ENCODE measurements at places on chromosomes 16 and 17. TPM values are rescaled to one million over a fixed set of nuclear protein-coding genes. Genes with fewer than 3 reads are reported as not detected.

DNA sequence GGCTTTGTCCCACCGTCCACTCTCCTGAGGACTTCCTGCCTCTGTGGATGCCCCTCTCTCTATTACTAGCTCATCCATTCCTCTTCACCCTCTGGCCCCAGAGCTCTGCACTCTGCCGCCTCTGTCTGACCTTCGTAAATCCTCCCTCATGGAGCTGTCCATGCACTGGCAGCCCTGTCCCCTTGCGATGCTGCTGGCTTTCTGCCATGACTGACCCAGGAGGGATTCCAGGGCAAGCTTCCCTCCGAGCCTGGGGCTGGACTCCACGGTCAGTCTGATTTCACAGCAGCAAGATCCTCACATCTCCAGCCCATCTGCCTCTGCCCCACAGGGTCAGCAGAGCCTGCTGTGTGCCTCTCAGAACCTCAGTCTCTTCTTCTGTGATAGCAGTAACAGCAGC, 4.7 kb downstream of the CBFA2T3 start:
- DNase-seq = no peak

DNA sequence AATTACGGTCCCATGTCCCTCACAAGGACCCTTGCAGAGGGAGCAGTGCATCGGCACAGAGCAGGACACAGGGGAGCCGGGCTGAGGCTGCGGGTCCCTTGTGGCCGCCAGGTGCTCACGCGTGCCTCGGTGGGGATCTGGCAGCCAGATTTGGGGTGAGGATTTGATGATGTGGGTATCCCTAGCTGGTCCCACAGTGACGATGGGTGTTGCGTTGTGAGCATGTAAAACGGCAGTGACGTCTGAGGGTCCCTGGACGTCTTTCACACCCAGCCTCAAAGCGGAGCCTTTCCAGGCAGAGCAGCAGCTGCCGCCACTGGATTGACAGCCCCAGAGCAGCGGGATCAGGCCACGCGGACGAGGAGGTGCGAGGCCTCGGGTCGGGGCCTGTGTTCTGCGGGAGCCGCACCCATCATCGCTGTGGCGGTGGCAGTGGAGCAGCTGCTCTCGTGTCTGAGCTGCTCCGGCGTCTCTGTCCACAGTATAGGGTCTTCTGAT, 54.6 kb downstream of the WDR45B start:
- no peak for DNase-seq

GRCh38 chr17:3026856-3027751, 36.3 kb downstream of the OR1D5 start:
- DNase-seq = no peak

GRCh38 chr17:72683506-72684404, 408.7 kb downstream of the SLC39A11 start:
- peak; percentile 97 for DNase-seq

GRCh38 chr17:34319039-34319483, at the start of gene CCL8:
Gene CCL8, plus strand, starts transcription at chr17:34319435. Its CDS starts 67 bp downstream, at chr17:34319502.
- DNase-seq = peak; percentile 37

DNA sequence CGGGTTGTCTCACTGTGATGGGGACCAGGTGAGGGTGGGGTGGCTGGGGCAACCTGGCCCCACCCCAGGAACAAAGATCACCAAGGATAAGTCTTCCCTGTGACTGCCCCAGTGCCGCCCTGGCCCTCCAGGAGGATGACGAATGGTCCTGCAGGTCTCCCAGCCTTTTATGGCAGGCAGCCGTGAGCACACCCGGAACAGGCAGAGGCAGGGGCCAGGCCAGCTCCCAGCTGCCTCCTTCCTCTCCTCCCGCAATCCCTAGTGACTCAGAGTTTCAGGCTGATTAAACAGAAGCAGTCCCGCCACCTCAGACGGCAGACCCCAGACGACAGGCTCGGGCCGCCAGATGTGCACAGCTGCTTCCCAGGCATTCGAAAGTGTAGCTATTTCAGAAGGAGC, 13.3 kb downstream of the JUP start:
- DNase-seq = peak; percentile 92

GRCh38 chr17:3917391-3917931, 1.2 kb upstream of the P2RX1 start:
- DNase-seq = peak; percentile 21

DNA sequence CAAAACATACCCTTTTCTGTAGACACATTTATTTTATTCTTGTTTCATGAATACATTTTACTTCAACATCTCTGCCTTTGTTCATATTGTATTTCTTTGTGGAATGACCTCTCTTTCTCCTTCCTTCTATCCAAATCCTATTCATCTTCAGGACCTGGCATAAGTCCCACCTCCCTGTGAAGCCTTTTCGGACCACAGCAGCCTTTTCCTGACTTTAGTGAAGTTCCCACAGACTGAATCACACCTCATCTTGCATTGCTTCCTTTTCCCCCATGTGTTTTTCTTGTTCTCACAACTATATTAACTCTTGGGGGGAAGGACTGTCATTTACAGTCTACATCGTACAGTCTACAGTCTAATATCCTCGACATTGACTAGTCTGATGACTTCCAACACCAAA, 58.2 kb downstream of the MFSD11 start:
- no peak for DNase-seq

GRCh38 chr16:78815713-78816112, 716.3 kb downstream of the WWOX start:
- no peak for DNase-seq

DNA sequence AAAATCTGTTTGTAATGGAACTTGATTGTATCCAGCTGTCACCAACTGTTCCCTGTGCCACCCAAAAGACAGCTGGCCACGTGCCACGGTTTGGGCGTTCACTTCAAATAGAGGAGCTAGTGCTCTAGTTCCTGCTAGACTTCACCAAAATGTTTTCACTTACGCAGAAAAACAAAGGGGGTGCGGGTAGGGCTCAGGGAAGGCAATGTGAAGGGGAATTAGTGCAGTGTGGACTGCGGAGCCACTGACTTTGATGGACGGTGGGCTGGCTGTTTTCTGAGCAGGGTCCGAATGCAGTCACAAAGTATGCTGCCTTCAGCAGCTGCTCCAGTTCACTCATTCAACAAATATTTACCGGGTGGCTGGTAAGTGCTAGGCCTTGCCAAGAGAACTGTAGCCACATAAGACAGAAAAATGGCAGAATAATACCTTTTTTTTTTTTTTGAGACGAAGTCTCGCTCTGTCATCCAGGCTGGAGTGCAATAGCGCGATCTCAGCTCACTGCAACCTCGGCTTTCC, 7.6 kb upstream of the CYTH1 start:
- DNase-seq = no peak

- no peak for DNase-seq
Measured at GRCh38 chr17:75642182-75642783, 9.0 kb downstream of the SMIM5 start.

DNA sequence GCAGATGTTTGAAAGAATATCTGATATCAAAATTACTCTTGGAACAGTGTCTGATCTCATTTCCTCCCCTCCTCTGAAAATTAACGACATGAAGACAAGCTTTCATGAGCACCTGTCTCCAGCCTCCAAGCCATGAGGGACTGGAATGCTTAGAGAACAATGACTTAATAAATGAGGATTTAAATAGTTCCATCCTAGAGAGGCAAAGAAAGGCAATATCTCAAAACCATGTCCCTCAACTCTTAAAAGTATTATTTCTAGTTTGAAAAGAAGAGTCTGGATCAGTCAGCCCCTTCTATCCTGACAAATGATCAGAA, 137.5 kb downstream of the ANKFN1 start:
- no peak for DNase-seq

DNA sequence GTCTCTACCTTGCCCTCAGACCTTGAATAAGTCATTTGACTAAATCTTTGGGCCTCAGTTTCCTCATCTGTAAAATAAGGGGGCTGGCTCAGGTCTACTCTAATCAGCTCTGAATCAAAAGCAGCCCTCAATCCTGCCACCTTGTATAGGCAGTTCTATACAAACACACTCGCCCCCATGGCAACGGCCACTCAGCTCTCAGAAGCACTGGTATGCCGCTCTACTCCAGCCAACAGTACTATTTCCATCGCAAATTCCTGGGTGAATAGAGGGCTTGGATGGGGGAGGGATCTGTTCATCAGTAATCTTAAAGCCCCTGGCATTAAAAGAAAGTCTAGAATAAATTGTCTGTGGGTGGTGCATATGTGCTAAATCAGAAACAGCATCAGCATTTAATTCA, 21.2 kb upstream of the TAOK1 start:
- DNase-seq = no peak

GRCh38 chr16:58563235-58563634, 47.9 kb downstream of the SETD6 start:
- DNase-seq = peak; percentile 60

DNA sequence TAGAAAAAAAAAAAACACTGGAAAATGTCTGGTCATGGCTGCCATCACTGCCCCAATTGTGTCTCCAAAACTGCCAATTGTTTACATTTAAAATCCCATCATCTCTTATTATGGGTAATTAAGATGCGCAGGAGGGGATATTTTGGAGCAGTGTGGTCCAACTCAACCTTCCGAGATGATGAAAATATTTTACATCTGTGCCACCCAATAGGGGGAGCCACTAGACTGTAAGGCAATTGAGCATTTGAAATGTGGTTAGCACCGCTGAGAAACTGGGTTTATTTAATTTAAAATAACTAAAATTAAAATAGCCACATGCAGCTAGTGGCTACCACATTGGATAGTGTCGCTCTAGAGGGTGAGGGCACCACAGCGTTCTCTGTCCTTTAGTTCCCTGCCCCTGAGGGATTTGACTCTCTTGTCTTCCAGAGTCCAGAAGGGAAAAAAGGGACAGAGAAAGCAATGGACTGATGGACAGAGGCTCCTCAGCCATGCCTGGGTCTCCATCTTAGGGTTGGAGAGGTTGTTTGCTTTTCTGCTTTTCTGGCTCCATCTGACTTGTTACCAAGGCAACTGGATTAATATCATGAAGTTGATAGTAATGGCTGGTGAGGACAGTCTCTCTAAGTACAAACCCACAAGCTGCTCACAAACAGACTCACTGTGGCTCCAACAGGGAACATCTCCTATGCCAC, 3.5 kb downstream of the MPO start:
- no peak for DNase-seq

GRCh38 chr16:55981557-55981956, 106.4 kb upstream of the CES5A start:
- no peak for DNase-seq

GRCh38 chr17:17366941-17367875, 64.0 kb downstream of the NT5M start:
- DNase-seq = no peak

DNA sequence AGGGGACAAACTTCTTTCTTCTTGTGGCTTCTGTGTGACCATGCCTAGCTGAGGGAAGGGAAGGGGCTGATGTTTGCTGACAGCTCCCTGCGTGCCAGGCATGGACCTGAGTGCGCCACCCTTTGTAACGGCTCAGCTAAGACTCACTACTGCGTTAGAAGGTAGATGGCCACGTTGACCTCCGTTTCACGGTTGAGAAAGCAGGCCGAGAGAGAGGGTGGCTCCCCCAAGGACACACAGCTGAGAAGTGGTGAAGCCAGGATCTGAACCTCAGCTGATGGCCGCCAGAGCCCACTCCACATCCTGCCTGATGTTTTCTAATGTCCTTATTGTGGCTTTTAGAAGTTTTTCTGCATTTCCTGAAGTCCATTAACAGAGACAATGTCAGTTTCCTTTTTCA, 45.1 kb downstream of the RGS9 start:
- DNase-seq = no peak

GRCh38 chr17:50447870-50448595, 20.6 kb downstream of the CHAD start:
- DNase-seq = no peak

- DNase-seq = no peak
Measured at GRCh38 chr16:30953111-30953510, 4.2 kb downstream of the ORAI3 start.

GRCh38 chr17:66915204-66915611, 49.3 kb upstream of the CACNG4 start:
- peak; percentile 42 for DNase-seq

DNA sequence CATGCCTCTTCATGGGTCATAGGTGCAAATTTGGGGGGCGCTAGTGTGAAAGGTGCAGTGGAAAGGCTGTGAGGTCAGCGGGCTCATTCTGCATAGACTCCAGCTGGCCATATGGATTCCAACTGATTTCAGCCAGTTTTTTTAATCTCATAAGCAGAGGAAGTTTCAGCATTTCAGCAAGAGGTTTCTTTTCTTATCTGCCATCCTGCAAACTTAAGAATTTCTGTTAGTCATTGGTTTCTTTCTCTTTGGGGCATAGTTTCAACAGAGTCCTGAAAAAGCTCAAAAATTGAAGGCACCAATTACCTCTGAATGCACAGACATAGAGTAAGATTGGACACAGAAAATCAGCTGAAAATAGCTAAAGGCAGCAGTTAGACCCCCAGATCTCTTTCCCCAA, 16.2 kb upstream of the ALOX15 start:
- DNase-seq = no peak

DNA sequence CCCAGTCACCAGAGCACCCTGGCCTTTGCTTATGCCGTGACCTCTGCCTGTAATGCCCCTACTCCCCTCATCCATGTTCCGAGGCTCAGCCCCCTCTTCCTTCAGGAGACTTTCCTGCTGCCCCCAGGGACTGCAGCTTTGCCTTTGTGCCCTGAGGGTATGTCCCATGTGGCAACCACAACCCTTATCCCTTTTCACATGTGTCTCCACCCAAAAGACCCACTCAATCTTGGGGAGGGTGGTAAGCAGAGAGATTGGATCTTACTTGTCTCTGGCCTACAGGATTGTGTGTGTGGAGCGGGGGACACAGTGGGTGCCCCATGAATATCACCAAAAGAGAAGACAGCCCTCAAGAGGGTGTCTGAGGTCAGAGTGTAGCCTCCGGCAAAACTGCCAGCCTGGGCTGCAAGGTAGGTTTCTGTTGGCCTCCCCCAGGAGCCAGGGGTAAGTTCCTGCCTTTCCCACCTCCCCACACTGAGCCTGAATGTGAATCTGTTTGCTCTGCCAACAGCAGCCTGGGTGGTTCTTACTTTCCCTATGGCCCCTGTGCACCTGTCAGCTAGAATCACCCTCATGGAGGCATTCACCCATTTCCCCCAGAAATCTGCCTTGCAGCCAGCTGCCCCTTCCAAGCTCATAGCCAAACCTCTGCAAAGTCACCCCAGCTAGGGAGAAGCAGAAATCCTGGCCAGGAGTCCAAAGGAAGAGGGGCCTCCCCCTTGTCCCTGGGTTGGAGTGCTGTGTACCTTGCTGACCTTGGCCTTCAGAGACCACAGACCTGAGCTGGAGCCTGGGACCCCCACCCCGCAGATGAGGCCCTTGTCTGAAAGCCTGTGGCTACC, 11.5 kb upstream of the C17orf113 start:
- DNase-seq = no peak

GRCh38 chr17:45783593-45784292, 377 bp upstream of the CRHR1 start:
- no peak for DNase-seq

Gene LPO
- total RNA-seq = not detected

Gene CCDC154
- not detected for total RNA-seq

Gene RAD51C
- 53.3 TPM for total RNA-seq

Gene OTOP2
- not detected for total RNA-seq

Gene CACNA1H
- total RNA-seq = not detected

Gene SPATA22
- total RNA-seq = not detected
